CD4-positive, alpha-beta T cell (primary cell): ENCODE measurements at places on chromosomes 7 and 10.

GRCh38 chr10:124676416-124677062 lies 67.6 kb downstream of the FAM53B start:
- H3K4me1 ChIP-seq, result peaks cover 98% of the 10 kb centered on the region
- no peak for DNase-seq
- no peaks in the 10 kb centered on the region for H3K27me3 ChIP-seq
- no peak overlapping the region for H3K27ac ChIP-seq

- peaks cover 7% of the 10 kb centered on the region for H3K4me1 ChIP-seq
- no peak overlapping the region for H3K4me3 ChIP-seq
- no peak overlapping the region for H3K27ac ChIP-seq
- H3K36me3 ChIP-seq, result no peaks in the 10 kb centered on the region
- no peaks in the 10 kb centered on the region for H3K27me3 ChIP-seq
- DNase-seq, result no peak
Observed at GRCh38 chr7:50762337-50762736, 20.4 kb downstream of the GRB10 start.

DNA sequence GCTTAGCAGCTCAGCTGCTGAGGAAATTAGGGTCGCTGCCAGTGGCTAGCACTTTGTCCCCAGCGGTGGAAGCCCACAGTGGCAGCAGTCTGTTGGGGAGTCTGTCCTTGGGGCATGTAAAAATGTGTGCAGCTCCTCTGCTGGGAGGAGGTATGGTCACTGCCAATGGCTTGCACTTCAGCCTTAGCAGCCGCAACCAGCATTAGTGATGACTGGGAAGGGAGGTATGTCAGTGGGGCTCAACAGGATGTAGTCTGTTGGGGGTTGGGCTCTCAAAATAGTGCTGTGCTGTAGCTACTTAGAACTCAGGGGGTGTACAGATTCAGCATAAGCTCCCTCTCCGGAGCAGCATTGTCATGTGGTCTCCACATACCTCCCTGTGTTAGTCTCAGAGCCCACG lies 189.9 kb downstream of the ZEB1 start:
- H3K27ac ChIP-seq, result no peak overlapping the region
- DNase-seq, result no peak
- peaks cover 9% of the 10 kb centered on the region for H3K4me1 ChIP-seq
- no peaks in the 10 kb centered on the region for H3K27me3 ChIP-seq
- H3K36me3 ChIP-seq, result peaks cover 67% of the 10 kb centered on the region
- no peak overlapping the region for H3K4me3 ChIP-seq

- no peak for DNase-seq
- H3K27ac ChIP-seq, result no peak overlapping the region
- no peaks in the 10 kb centered on the region for H3K36me3 ChIP-seq
- H3K27me3 ChIP-seq, result no peaks in the 10 kb centered on the region
- no peak overlapping the region for H3K4me3 ChIP-seq
Observed at GRCh38 chr7:117816727-117817126, 56.5 kb downstream of the CTTNBP2 start.

DNA sequence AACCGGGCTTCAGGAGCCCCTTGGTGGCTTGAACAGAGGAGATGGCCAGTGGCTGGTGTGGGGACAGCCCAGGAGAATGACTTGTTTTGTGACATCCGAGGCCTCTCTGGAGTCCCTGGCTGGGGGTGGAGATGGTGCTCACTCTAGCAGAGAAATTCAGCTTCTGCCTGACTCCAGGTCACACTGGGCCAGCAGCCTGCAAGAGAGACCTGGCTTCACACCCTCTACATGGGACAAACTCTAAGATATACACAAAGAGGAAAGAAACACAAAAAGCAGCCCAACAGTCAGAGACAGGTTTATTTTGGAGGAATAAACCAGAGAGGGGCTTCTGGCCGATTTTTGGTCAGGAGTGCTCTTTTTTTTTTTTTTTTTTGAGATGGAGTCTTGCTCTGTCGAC lies 132.8 kb downstream of the ELFN1 start:
- DNase-seq, result no peak
- H3K27ac ChIP-seq, result no peak overlapping the region
- H3K4me3 ChIP-seq, result no peak overlapping the region
- no peaks in the 10 kb centered on the region for H3K36me3 ChIP-seq
- no peaks in the 10 kb centered on the region for H3K27me3 ChIP-seq
- H3K4me1 ChIP-seq, result no peaks in the 10 kb centered on the region

DNA sequence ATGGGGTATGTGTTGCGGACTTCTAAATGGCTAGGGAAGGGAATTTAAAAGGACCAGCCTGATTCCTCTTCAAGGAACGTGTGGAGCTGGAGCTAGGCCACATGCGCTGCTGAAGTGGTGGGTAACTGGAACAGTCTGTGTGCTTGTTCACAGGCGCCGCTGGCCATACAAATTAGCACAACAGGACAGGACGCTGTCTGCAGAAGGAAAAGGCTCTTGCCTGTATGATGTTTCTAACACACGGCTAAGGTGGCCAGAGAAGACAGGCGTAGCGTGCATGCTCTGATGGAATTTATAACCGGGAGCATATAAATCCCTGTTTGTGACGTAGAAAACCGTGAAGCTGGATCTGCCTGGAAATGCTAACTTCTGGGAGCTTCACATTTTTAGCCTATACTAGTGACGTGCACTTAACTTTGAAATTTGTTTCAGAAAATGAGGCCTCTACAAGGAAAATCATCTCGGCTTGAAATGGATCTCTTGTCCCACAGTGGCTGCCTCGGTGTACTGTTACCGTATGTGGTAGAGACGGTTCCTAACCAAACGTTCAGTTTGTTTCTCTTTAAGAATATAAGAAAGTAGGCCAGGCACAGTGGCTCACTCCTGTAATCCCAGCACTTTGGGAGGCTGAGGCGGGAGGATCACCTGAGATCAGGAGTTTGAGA lies 569.4 kb downstream of the PTPRN2 start:
- no peak overlapping the region for H3K4me3 ChIP-seq
- no peaks in the 10 kb centered on the region for H3K36me3 ChIP-seq
- no peak overlapping the region for H3K27ac ChIP-seq
- no peaks in the 10 kb centered on the region for H3K27me3 ChIP-seq
- no peak for DNase-seq

DNA sequence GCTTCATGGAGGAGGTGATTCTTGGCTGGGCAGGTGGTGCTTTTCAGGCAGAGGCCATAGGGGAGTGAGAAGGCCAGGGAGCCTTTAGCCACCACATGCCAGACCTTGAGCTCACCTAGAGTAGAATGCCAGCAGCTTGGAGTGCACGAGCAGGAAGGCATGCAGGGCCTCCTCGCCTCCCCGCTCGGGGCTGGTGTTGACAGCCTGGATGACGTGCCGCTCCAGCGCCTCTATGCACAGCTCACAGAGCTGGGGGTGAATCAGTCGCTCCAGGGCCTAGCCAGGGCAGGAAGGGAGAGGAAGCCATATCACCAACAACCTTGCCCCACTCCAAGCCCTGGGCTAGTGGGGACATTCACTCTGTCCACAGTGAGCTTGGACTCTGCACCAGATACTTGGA lies 15.7 kb downstream of the HPS1 start:
- H3K4me1 ChIP-seq, result peaks cover under 1% of the 10 kb centered on the region
- H3K4me3 ChIP-seq, result no peak overlapping the region
- no peak overlapping the region for H3K27ac ChIP-seq
- DNase-seq, result no peak

DNA sequence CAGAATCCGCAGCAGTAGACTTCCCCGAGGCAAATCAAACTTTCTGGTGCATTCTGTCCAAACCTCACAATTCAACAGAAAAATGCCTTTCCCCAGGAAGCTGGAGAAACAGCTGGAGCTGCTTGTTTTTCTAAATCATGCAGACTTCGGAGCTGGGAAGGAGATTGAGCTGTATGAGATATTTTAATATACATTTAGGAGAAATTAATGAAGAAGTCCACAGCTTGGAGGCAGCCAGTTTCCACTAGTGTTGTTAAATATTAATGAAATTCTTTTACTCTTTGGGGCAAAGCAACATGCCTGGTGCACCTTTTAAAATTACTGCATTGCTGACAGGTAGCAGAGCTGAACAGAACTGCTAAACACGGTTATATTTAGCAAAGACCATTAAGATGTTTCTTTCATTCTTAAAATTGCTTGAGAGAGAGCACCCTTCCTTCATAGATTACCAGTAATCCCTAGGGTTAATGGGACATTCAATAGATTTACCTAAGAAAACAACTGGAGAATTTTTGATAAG lies 566.4 kb downstream of the SORCS3 start:
- no peaks in the 10 kb centered on the region for H3K4me1 ChIP-seq
- no peaks in the 10 kb centered on the region for H3K27me3 ChIP-seq
- no peak overlapping the region for H3K27ac ChIP-seq
- H3K4me3 ChIP-seq, result no peak overlapping the region

- no peak overlapping the region for H3K4me3 ChIP-seq
- no peak overlapping the region for H3K27ac ChIP-seq
- H3K36me3 ChIP-seq, result peaks cover 8% of the 10 kb centered on the region
- no peak for DNase-seq
- no peaks in the 10 kb centered on the region for H3K27me3 ChIP-seq
Observed at GRCh38 chr7:149764481-149765398, 8.6 kb downstream of the ZNF467 start.

DNA sequence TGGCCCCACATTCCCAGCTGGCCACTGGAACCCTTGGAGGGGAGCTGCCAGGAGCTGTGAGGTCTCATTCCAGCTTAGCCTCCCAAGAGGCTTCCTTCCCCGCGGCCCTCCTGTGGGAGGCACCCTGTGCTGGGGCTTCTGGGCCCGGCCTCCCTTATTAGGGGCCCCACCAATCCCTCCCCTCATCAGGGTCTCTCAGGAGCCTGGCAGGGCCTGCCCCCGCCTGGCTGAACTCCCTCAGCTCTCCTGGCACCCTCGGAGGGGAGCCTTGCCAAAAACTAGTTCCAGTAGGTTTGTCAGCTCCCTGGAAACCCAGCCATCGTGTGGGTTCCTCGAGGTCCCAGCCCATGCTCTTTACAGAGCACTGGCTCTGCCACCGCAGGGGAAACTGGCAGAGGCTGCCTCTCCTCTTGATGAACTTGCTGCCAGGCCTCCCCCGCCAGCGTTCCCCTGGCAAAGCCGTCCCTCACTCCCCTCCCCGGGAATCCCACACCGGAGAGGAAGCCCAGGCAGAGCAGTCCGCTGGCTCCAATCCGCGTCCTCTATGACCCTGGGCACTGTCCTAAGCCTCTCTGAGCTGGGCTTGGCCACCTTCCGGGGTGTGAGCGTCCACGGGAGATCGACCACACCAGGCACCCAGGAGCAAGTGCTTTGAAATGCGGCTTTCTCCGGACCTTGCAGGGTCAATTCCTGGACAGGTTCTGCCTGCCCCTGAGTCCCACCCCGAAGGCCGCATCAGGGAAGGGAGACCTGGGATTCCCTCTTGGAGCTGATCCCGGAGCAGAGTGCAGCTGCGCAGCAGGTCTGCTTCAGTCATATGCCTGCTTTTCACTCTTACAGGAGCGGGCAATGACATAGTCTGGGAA lies 139.8 kb downstream of the ARHGAP22 start:
- no peak overlapping the region for H3K27ac ChIP-seq
- peak; percentile 25 for DNase-seq
- H3K27me3 ChIP-seq, result no peaks in the 10 kb centered on the region

DNA sequence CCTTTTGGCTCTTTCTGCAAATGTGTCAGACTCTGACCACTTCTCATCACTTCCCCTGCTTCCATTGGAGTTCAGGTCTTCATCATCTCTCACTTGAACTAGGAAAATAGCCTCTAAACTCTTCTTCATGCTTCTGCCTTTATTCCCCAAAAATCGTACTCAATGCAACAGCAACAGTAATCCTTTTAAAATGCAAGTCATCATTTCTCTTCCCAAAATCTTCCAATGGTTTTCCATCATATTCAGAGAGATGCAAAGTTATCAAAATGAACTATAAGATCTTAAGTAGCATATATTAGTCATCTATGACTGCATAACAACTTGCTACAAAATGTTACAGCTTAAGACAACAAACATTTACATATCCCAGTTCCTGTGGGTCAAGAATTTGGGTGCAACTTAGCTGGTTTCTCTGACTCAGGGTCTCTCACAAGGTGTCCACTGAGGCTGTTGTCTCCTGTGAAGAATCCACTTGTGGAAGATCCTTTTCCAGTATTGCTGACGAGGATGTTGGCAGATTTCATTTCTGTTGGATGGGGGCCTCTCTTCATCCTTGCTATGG lies 31.0 kb upstream of the ETV1 start:
- H3K27ac ChIP-seq, result no peak overlapping the region
- H3K36me3 ChIP-seq, result no peaks in the 10 kb centered on the region
- H3K4me3 ChIP-seq, result no peak overlapping the region
- no peaks in the 10 kb centered on the region for H3K4me1 ChIP-seq
- DNase-seq, result no peak

- no peaks in the 10 kb centered on the region for H3K36me3 ChIP-seq
- H3K4me3 ChIP-seq, result no peak overlapping the region
- H3K27ac ChIP-seq, result no peak overlapping the region
- H3K27me3 ChIP-seq, result no peaks in the 10 kb centered on the region
- H3K4me1 ChIP-seq, result peaks cover 6% of the 10 kb centered on the region
- DNase-seq, result no peak
Observed at GRCh38 chr10:16965740-16966447, 148.7 kb upstream of the RSU1 start.

DNA sequence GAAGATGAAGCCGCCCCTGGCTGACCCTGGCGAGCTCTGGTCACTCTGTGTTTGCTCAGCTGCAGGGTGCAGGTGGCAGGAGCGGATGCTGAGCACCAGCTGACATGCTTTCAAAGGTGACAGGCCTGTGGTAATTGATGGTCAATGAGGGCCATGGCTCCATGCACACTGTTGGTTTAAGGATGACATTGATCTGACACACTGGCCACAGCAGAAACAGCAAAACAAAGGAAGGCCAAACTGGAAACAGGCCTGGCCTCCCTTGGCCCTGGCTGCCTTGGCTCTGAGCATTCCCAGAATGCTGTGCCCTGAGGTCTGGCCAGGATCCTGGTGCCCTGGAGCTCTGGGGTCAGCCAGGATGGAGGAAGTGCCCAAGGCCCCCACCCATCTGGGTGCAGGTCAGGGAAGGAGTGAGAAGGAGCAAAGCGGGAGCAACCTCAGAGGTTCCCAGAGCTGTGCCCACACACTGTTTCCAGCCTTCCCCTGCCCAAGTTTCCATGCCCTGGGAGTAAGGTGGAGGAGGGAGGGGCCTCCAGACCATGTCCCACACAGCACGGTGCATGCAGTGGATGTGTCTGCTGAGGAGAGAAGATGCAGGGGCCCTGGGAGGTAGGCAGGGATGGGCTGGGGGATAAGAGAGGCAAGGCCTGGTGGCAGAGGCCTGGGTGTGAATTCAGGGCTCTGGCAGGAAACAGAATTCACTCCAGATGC lies 302.2 kb downstream of the RPS24 start:
- no peaks in the 10 kb centered on the region for H3K27me3 ChIP-seq
- H3K4me3 ChIP-seq, result no peak overlapping the region
- no peaks in the 10 kb centered on the region for H3K4me1 ChIP-seq

- H3K27ac ChIP-seq, result no peak overlapping the region
- H3K27me3 ChIP-seq, result no peaks in the 10 kb centered on the region
- no peak for DNase-seq
- H3K36me3 ChIP-seq, result no peaks in the 10 kb centered on the region
Observed at GRCh38 chr7:79130715-79131114, 322.8 kb downstream of the MAGI2 start.
